ENCODE measurements at places on chromosomes 5 and 9.

DNA sequence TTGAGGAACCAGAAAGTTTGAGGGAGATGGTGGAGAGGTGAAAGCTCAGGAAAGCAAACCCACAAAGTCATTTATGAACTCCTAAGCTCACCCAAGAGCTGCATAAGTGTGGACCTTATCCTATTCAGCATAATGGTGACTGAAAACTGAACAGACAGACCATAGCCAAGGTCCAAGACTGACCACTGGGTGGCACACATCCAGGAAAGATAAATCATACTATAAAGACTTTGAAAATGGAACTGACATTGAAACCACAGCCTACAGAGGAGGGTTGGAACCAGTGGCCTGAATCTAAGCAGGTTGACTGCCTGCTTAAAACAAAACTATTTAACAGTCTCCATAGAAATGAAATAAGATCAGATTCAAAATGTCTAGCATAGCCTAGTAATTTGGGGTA is 121.0 kb upstream of the RGS7BP start:
- DNase-seq = no peak

DNA sequence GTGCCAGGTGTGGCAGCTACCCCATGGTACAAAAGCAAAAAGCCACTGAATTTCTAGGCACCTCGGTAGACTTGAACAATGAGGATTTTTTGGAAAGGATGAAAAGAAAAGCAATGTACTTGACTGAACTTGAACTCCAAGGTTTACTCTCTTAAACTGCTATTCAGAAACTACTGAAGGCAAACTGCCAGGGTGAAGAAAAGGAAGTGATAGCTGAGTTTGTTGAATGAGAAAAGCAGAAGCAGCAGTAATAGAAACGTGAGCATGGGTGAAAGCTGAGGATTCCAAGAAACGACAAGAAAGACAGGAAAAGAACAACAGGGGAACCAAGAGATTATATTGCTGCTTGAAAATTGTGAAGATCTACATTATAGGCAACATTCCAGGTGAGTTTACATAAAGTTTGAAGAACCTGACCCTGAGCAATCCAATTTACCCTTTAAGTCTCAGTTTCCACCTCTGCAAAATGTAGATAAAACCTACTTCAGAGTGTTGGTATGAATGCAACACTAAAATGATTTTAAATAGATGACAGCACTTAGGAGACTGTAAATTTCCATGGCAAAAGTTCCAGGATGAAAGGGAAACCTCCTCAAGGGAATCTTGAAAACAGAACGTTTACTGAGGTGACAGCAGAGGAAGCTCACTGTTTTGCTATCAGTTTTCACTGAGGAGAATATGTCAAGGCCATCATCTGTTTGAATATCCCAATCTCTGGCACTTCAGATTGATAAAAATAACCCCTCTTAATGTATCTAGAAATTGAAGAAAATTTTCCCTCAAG is 245.8 kb downstream of the SPATA31D1 start:
- DNase-seq = no peak

- peak; percentile 88 for DNase-seq
Observed at GRCh38 chr5:127870914-127871313, 167.7 kb downstream of the CCDC192 start.

DNA sequence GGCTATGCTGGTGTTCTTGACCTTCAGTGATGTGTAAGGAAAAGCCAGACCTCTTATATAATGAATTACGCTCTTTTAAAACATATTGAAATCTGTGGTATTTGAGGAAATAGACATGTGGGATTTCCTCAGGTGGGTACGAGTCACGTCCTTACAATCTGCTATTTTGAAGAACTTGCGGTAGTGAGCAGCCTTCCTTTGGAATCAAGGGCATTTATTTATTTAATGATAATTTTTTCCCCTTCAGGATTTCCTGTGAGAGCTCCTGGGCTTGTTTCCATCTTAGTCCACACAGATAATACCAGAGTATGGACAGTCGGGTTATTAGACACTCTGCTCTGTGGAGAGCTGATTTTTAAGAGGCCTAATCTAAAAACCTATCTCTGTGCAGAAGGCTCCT is 167.9 kb downstream of the ARHGEF28 start:
- DNase-seq = no peak

- no peak for DNase-seq
Observed at GRCh38 chr9:77170991-77171699, 6.2 kb upstream of the VPS13A start.

DNA sequence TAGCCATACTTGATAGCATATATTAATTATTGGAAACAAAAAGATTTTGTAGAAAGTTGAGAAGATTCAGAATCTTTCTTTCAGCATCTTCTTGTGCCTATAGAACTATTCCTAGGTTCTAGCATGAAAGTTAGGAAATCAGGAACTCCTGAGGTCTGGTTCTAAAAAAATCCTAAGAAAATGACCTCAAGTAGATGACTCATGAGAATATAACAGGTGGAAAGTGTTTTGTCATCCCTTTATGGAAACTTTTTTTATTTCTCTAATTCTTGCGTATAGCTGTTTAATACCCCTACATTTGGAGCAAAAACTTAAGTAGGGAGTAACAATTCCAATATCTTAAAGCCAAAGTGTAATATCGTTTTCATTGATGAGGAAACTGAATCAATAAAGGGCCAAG is 574.1 kb downstream of the NR2F1-AS1 start:
- DNase-seq = no peak

DNA sequence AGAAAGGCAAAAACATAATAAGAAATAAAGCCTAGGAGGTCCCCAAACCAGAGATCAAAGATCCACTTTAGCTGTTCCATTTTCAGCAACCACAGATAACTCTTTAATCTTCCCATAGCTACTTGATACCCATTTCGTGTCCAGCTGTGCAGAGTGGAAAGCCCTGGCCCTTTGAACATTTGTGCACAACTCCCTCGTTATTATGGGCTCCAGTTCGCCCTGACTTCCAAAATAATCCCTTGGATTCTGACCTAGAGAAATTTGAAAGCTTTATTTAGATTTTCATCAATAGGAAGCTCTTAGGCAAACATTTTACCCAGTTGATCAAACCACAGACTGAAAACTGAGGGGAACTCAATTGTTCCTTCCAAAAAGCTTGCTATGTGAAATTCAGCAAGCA is 4.8 kb downstream of the MYOT start:
- no peak for DNase-seq

DNA sequence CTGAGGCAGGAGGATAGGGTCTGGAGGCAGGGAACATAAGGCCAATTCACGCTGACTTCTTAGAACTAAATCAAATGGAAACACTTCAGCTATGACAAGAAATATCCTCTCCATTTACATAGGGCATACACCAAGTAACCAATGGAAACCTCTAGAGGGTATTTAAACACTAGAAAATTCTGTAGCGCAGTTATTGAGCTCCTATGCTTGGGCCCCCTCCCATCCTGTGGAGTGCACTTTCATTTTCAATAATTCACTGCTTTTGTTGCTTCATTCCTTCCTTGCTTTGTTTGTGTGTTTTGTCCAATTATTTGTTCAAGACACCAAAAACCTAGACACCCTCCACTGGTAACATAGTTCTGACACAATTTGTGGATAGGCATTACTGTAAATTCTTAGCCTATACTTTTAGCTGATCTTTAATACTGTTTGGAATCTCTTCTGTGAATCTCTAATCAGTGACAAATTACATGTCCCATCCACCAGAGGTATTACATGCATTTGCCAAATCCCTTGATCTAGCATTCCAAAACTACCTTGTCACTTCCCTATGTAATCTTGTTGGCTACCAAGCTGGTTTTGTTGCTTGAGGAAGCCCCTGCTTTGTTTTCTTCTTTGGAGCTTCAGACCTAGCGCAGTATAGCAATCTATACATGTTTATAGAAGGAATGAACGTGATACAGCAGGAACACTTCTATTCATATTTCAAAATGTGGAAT is 61.6 kb downstream of the ST8SIA4 start:
- no peak for DNase-seq

DNA sequence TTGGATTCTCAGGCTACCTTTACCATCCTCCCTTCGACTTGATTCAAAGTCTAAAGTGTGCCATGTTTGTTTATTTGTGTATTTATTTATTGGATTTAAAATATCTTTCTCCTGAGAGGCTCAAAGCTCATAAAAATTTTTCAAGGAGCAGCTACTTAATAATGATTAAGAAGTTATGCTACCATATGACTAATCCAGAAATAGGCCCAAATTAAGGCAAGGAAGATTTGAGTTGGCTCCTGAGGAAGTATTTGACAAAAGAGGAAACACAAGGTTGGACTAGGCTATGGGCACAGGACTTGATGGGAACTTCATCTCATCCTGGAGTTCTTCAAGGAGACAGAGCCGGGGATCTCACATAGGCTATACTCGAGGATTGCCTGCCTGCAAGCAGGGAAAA is 22.4 kb upstream of the PPP2CA start:
- no peak for DNase-seq

- DNase-seq = no peak
Observed at GRCh38 chr9:98892288-98892687, 51.4 kb upstream of the COL15A1 start.

GRCh38 chr5:88897748-88898147 is 14.8 kb upstream of the MEF2C start:
- DNase-seq = no peak

Measured in sigmoid colon (tissue), 7 donors.